HAP-1 (cell line): ENCODE measurements at places on chromosomes 7 and 10.

- no peak for DNase-seq
These were observed 625.1 kb upstream of the MKI67 start for GRCh38 chr10:128751284-128751683.

GRCh38 chr7:39637400-39637799 lies 14.0 kb downstream of the RALA start:
- no peak for DNase-seq

DNA sequence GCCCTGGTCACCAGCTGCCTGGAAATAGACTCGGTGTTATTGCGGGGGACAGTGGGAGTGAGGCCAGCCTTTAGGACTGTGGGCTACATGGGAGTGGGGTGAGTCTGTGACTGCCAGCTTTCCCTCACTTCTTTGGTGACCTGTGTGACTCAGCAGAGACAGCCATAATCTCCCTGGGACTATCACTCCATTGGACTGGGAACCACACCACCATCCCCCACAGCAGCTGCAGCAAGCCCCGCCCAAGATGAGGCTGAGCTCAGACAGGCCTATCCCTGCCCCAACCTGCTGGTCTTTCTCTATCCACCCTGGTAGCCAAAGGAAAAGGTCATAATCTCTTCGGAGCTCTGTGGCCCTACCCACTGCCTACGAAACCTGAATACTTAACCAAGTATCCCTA lies 263.2 kb downstream of the FZD1 start:
- no peak for DNase-seq

- no peak for DNase-seq
These were observed 819 bp downstream of the UNCX start for GRCh38 chr7:1233333-1234048.

GRCh38 chr7:30396389-30396788 lies 82.2 kb downstream of the NOD1 start:
- no peak for DNase-seq
